ENCODE measurements at places on chromosomes 1 and 21. TPM values are rescaled to one million over a fixed set of nuclear protein-coding genes. Genes with fewer than 3 reads are reported as not detected.

- DNase-seq = no peak
Measured at GRCh38 chr1:219783605-219784235, 144.6 kb downstream of the SLC30A10 start.

DNA sequence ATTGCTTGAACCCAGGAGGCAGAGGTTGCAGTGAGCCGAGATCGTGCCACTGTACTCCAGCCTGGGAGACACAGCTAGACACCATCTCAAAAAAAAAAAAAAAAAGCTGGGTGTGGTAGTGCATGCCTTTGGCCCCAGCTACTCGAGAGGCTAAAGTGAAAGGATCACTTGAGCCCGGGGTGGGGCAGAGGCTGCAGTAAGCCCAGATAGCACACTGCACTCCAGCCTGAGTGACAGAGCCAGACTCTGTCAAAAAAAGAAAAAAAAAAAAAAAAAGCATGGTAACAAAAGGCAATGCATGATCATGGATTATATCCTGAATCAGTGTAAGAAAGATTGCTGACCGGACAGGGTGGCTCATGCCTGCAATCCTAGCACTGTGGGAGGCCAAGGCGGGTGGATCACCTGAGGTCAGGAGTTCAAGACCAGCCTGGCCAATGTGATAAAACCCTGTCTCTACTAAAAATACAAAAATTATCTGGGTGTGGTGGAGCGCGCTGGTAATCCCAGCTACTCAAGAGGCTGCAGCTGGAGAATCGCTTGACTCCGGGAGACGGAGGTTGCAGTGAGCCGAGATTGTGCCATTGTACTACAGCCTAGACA lies 76.3 kb downstream of the RUSC1 start:
- peak; percentile 14 for DNase-seq

GRCh38 chr21:41924368-41924754 lies 29.5 kb downstream of the C2CD2 start:
- DNase-seq = no peak

DNA sequence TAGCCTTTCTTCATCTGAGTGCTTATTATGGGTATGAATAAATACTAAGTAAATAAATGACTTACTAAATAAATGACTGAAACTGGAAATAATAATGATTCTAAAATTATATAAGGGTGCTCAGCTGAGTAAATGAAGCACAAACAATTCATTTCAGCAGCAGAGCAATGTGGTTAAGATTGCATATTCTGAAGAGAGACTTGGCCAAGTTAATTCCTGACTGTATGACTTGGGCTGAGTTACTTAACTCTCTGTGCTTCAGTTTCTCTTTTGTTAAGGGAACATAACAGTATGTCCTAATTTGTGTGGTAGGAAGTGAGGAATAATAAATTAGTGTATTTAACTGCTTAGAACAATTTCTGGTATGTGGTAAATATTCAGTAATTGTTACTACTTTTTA lies 19.1 kb downstream of the AGL start:
- DNase-seq = no peak

GRCh38 chr1:22930240-22930912 lies 42.3 kb downstream of the LACTBL1 start:
- DNase-seq = no peak

- DNase-seq = no peak
Measured at GRCh38 chr1:204357551-204358490, 1.9 kb downstream of the PLEKHA6 start.

GRCh38 chr1:183241471-183241870 lies 55.4 kb downstream of the LAMC2 start:
- DNase-seq = no peak

GRCh38 chr1:17572264-17572985 lies 32.9 kb downstream of the ARHGEF10L start:
- DNase-seq = no peak

DNA sequence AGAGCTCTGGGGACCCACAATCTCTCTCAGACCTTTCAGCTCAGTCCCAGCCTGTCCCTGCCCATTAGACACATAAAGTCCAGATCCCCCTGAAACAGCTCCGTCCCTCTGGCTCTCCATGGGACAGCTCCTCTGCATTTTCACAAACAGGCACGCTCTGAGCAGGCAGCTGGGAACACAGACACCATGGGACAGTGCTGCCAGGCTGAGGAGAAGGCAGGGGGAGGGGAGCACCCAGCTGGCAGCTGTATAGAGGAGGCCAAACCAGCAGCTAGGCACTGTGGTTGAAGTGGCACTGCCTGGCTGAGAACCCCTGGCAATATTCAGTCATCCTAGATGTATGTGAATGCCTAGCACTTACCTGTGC lies 2.0 kb downstream of the TMEM63A start:
- DNase-seq = no peak

- DNase-seq = peak; percentile 80
Measured at GRCh38 chr1:25695090-25695770, 78.6 kb downstream of the MAN1C1 start.

- no peak for DNase-seq
Measured at GRCh38 chr21:28342212-28342810, 650.4 kb downstream of the LTN1 start.

- no peak for DNase-seq
Measured at GRCh38 chr1:58695206-58695605, 4.7 kb downstream of the MYSM1 start.

DNA sequence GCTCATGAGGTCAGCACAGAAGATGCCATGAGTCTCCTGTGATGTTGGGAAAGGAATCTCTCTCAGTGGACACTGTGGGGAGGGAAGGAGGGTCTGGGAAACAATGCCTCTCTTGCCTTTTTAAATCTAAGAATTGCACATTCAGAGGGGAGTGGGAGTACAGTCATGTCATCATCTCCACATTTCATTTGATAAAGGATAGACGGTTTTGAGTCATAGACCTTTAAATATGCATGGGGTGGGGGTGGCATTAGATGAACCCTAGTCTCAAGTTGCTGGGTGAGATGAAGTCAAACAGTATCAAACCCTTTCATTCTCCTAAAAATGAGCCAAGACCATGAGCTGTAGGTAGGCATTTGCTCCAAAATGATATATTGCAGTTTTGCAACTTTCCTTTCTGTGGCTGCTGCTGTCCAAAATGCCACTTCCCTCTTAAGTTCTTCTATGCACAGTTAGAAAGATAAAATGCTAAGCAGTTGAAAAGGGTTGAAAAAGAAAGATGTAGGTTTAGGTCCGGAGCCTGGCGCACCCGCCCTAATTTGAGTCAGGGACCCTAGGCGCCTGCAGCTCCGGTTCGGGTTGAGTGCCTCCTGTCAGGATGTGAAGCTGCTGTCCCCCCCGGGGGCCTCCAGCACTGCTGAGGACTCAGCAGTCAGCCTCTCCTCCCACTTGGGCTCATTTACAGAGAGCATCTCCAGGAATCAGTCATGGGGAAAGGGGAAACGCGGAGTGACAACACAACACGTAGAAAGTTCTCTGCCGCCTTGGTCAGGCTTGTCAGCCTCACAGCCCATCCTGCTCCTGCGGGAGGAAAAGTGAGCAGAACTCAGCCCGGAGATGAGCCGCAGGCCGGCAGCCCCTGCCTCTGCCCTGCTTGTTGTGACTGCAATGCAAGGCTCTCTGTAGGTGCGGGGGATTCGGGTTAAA lies 479.3 kb upstream of the RUNX1 start:
- DNase-seq = no peak

DNA sequence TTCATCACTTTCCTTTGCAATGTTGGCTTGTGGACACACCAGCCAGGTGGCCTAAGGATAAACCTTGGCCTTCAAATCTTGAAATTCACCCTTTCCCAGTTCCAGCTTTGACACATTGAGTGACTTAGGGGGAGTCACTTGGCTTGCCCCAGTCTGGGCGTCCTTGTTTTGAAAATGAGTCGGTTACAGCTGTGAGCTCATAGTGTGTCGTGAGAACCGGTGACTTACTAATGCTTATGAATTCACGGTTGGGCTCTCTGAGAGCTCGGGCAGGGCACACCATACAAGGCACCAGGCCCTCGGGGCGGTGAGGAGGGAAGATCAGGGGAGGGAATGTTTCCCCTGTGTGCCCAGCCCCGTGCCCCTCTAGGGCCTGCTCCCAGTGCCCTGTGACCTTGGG lies 126.9 kb upstream of the TMPRSS2 start:
- no peak for DNase-seq

DNA sequence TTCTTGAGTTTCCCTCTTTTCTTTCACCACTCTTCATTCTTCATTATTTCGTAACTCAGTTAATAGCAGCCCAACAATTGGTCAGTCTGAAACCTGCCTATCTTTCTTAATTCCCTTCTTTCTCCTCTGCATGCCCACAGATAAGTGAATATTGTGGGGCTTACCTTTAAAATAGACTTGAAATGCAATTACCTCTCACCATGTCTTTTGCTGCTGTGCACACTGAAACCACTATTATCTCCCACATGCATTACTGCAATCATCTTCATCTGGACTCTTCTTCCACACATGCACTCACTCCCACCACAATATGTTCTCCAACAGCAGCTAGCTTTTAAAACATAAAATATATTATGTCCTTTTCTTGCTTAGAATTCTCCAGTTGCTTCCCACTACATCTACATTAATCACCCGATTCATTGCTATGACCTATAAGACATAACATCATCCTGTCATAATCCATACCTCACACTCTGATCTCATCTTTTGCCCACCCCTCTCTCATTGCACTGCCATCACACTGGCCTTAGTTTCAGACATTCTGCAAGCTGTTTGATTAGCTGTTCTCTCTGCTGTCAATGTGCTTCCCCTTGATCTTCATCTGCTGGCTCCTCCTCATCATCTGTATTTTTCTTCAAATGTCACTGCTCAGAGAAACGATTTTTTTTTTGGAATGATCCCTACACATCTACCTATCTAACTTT lies 304.8 kb downstream of the PTPRC start:
- DNase-seq = no peak

DNA sequence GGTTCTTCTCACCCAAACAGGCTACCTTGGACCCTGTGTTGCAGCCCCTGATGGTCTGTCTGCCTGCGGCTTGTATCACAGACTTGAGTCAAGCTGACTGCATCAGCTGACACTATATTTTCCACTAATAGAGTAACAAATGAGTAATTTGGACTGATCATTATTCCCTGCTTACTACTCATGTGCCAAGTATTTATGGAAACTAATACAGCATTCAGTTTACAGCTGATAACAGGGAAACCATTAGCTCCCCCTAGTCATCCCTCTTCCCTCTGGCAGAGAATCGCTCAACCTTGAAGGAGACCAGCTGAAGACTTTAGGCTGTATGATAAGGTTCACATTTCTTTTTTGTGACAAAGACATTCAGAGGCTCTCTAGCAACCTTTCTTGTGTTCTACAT lies 116.6 kb upstream of the SYT6 start:
- DNase-seq = no peak

DNA sequence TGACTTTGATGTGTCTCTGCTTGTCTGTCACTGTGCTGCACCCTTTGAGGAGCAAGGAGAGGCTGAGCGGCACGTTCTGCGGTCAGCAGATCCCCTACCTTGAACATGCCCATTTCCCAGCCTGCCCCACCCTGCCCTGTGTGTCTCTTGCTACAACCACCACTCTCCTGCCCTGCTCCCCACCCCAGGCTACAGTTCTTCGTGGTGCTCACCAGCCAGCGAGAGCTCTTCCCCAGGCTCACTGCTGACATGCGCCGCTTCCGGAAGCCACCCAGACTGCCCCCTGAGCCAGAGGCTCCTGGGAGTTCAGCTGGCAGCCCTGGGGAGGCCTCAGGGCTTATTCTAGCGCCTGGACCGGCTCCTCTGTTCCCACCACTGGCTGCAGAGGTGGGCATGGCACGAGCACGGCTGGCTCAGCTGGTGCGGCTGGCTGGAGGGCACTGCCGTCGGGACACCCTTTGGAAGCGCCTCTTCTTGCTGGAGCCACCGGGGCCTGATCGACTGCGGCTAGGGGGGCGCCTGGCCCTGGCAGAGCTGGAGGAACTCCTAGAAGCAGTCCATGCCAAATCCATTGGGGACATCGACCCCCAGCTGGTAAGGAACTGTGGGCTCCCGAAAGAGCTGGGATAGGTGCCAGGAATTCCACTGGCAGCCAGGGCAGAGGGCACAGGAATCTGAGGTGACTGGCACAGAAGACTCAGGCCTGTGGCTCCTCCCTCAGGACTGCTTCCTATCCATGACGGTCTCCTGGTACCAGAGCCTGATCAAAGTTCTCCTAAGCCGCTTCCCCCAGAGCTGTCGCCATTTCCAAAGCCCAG lies 5.6 kb downstream of the HYI start:
- peak; percentile 76 for DNase-seq

DNA sequence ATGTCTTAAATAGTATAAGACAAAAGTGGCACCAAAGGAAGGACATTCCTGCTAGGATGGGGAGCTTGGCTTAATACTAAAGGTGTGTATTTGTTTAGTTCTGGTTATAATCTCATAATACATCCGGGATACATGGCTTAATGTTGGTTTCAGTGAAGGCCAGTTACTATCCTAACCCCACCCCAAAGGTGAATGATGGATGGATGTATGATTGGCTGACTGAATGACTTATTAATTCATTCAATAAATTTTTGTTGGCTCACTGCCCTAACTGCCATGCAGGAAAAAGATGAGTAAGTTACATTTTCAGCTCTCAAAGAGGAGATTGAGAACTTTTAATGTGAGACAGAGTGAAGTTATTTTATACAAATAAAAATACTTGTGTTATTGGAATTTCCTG lies 52.2 kb downstream of the PHACTR4 start:
- no peak for DNase-seq

- peak; percentile 66 for DNase-seq
Measured at GRCh38 chr1:1136547-1137230, 20.8 kb upstream of the C1orf159 start.

- DNase-seq = no peak
Measured at GRCh38 chr1:154862907-154863306, 7.2 kb downstream of the KCNN3 start.

The CDA gene
- 1.6 TPM for total RNA-seq

The NID1 gene
- 89.4 TPM for total RNA-seq

The ACTN2 gene
- 5.0 TPM for total RNA-seq

The TNN gene
- 3.6 TPM for total RNA-seq

The PGLYRP3 gene
- total RNA-seq = not detected

The SAMSN1 gene
- 8.8 TPM for total RNA-seq

The PKLR gene
- total RNA-seq = 1.7 TPM

The NGF gene
- 2.6 TPM for total RNA-seq

The LRRN2 gene
- total RNA-seq = 2.4 TPM

The HES4 gene
- total RNA-seq = 25.6 TPM

The NECTIN4 gene
- 20.3 TPM for total RNA-seq

The C21orf58 gene
- total RNA-seq = 4.4 TPM

The SPRR5 gene
- total RNA-seq = not detected

The CR1L gene
- total RNA-seq = not detected

The CD58 gene
- 24.2 TPM for total RNA-seq

The ERRFI1 gene
- total RNA-seq = 76.8 TPM

The SGIP1 gene
- total RNA-seq = 7.0 TPM

The IL12RB2 gene
- total RNA-seq = 0.98 TPM

The SH3BGR gene
- total RNA-seq = 22.3 TPM

The CD53 gene
- 39.4 TPM for total RNA-seq

Measured in mucosa of gallbladder (tissue), 1 donor.